NCI-H460 (cell line): ENCODE measurements at places on chromosomes 7 and 10. TPM values are rescaled to one million over a fixed set of nuclear protein-coding genes. Genes with fewer than 3 reads are reported as not detected.

Gene ST8SIA6
- 0.09 and 0.57 TPM in 2 replicates for total RNA-seq

Gene GPR26
- total RNA-seq, result not detected in 2 replicates

Gene WDR86
- total RNA-seq, result not detected in 2 replicates

Gene EIF5AL1
- 0.30 and 0.40 TPM in 2 replicates for total RNA-seq

Gene TAS2R5
- total RNA-seq, result 0.50 and 0.66 TPM in 2 replicates

Gene NME8
- not detected in 2 replicates for total RNA-seq

Gene UCMA
- total RNA-seq, result not detected in 2 replicates

Gene CLDN4
- total RNA-seq, result 24.9 and 25.3 TPM in 2 replicates

Gene SPDYE11
- total RNA-seq, result 0.54 and 0.55 TPM in 2 replicates

Gene NUTM2B
- 0.12 and 0.32 TPM in 2 replicates for total RNA-seq
